ENCODE measurements at places on chromosomes 4 and X.

DNA sequence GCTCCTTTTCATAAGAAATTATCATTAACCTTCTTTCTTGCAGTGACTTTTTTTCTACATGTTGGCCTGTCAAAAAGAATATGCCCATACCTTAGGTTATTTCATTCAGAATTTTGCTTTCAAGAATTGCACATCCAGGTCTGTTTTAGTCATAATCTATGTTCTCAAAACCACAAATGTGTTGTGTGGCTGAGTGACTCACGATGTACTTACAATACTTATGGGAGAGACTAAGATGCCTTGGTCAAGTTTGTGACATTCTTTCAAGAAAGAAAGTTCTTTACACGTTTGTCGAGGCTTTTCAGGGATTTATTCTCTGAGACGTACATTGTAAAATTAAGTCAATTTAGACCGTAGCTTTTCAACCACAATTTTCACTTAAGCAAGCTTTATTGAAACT, 396.7 kb downstream of the FSTL5 start:
- DNase-seq, result no peak

DNA sequence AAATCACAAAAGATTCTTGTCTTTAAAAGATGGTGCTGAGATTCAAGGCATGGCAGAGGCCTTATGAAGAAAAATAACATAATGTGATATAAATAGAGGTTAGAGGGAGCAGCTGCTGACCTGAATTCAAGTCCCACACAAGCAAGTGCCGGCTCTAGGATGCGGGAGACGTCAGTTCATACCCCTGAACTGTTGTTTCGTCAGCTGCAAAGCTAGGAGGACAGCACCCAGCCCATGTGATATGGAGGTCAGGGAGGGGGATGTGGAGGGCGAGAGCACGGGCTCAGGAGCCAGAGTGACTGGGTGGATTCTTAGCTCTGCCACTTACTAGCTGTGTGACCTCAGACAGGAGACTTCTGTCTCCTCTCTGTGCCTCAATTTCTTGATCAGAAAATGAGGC, 77.9 kb downstream of the JAKMIP1 start:
- DNase-seq, result no peak

DNA sequence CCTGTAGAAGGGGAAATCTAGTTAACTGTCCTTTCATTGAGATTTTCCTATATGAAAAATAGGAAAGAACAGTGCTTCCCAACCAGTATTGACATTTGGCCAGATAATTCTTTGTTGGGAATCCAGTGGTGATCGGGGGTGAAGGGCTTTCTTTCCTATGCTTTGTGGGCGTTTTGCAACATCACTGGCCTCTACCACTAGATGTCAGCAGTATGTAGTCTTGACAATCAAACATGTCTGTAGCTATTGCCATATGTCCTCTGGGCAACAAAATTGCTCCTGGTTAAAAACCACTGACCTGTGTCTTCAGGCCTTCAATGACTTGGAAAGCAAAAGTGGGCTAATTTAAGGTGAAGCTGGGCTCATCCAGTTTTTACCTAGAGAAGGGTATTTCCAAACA, 658.5 kb downstream of the DACH2 start:
- DNase-seq, result no peak

- DNase-seq, result no peak
Observed at GRCh38 chr4:6381571-6382123, 90.8 kb downstream of the PPP2R2C start.

DNA sequence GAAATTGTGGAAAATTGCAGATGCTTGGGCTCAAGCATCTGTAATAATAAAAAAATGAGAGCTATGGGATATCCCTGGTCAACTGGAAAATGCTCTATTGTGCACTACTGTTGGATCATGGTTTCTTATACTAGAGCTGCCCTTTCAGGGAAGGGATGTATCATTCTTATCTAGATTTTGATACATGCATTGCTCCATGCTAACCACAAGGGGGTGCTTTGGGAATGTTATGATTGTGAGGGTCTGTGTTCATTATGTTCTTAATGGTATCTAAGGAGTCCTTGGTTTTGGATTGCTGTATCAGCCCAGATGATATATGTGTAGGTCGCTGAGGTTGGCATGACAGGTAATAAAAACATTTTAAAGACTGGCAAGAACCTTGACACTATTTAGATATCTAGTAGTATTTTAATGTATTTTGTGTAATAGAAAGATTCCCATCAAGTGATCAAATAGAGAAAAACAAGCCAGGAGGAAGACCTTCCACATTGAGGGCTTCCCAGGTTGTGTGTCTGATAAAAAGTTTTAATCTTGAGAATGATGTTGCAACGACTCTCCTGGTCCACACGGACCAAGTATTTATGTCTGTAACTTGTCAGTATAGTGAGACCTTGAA, 49.2 kb upstream of the TLR2 start:
- DNase-seq, result no peak

- no peak for DNase-seq
Observed at GRCh38 chr4:148254621-148255343, 187.4 kb downstream of the NR3C2 start.

GRCh38 chr4:17163156-17163771, 264.8 kb upstream of the LDB2 start:
- no peak for DNase-seq

- DNase-seq, result no peak
Observed at GRCh38 chr4:124331781-124332180, 380.8 kb downstream of the ANKRD50 start.

- no peak for DNase-seq
Observed at GRCh38 chr4:27000820-27001219, 140.2 kb downstream of the STIM2 start.

DNA sequence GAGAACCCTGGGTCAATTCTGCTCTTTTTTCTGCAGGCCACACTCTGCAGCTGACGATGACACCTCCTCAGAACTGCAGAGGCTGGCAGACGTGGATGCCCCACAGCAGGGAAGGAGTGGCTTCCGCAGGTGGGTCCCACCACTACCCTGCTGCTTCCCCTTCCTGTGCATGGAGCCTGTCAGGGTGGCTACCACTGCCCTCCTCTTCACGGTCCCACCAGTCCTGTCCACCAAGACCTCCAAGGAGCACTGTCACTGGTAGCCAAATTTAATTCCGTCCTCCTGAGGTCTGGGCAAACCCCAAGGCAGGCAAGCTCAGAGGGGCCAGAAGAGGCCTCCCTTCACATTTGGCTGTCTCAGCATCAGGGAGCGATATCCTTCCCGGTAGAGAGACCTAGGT, 4.2 kb downstream of the CNGA2 start:
- no peak for DNase-seq

- no peak for DNase-seq
Observed at GRCh38 chrX:154661899-154662298, 8.5 kb upstream of the CTAG2 start.

DNA sequence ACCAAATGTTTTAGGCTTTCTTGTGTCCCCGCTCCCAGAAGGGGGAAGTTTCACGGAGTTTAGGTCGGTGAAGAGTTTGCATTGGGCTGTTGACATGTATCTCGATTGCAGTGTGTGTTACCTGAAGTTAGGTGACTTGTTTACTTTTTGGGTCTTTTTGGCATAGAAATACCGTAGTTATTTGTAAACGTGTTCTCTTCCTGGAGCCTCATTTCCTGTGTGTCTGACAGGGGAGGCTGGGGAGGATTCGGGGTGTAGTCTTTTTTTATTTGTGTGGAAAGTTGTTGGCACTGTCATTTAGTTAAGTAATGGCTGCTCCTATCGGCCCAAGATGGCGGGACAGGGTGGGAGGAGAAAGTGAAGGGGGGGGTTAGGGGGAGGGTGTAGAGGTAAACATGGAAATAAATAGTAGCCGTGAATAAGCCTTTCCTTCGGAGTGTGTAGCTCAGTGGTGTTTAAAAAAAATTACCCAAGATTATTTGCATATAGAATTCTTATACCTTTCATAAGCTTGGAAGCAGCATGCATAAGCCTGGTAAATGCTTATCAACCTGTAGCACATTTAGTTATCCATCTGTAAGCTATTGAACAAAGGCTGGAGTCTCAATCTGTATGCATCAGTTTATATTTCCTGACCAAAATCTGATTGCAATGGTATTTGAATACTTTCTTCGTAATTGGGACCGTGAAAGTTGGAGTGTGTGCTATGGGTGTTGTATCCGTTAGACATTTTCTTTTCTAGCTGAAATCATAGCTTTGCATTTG, 1.6 kb downstream of the KDM6A start:
- peak; percentile 10 for DNase-seq

DNA sequence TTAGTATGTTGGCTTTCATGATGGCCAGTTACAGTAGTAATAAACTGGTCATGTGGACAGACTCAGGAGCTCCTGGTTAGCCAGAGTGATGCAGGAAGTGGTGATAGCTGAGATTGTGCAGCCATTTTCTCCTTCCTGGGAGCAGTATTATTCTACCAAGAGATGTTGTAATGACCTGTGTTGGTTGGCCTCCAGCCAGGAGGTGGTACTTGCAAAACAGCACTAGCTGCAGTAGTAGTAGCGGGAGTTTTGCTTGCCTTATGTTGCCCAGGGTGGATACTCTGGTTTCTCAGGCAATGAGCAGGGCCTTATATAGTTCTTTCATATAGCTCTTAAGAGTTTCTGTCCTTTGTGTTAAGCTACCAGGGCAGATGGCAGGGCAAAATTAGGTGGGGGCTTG, 998.8 kb downstream of the GLUD2 start:
- no peak for DNase-seq

- no peak for DNase-seq
Observed at GRCh38 chr4:185464183-185464582, 7.3 kb downstream of the CCDC110 start.

DNA sequence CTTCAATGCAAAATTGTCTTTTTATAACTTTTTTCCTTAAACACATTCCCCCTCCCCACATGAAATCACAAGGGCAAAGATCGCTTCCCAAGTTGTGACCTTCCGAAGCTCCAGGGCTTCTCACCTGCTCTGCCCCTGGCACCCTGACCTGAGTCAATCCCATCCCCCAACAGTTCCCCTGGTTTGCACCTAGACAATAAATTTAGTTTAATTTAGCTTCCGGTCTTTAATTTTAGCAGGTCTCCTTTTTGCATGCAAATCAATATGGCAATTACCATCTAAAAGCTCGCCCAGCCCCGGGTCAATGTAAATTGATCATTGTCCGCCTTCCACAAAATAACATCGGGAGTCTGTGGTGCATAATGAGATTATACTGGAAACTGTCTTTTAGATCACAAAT, 6.8 kb downstream of the BCOR start:
- DNase-seq, result no peak

DNA sequence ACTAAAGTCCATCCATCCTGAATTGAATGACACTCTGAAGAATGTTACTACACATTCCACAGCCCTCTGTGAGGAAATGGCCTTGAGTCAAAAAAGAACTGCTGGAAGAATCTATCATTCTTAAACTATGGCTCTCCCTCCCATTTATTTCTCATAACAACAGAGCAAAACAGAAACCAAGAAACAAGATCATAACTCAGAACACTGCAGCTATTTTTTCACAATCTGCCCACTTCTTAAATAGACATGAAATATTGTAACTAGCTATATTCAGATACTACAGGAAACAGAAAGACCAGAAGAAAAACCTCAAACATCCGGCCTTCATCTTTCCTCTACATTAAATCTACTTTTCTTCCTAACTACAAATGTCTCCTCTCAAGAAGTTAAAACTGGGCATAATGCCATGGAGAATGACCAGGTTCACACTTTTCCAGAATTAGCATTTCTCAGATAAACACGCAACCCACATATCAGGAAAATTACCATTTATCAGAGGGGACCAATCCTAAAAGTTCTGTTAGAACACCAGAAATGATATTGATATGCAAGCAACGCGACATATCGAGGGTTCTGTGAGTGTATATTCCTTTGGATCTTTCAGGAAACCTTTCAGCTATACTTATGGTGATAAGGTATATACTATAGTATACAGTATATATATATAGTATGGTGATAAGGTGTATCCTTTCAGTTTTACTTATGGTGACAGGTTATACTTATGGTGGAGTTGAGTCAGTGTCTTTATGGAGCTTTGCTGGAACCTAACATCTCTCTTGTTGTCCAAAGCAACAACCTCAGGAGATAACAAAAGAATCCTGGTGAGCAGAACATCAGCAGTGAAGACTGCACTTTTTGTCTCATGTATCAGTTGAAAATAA, 60.4 kb upstream of the IRF2 start:
- no peak for DNase-seq

GRCh38 chr4:156194896-156195295, 241.2 kb upstream of the CTSO start:
- no peak for DNase-seq

DNA sequence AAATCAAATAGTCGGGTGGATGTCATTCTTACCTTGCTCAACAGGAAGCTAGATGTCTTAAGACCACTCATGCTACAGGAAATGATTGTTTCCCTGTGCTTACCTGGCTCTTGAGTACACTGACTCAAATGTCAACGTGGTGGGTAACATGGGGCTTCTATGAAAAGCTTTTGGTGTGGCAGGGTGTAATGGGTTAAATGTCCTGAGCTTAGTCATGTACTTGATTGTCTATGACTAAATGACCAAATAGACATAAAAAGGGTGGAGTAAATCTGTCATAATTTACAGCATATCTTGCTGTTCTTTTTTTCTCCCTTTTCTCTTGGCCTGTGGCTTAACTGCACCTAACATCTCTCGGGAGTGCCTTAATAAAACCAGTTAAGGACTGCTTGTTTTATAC, 44.9 kb downstream of the CCNG2 start:
- no peak for DNase-seq

DNA sequence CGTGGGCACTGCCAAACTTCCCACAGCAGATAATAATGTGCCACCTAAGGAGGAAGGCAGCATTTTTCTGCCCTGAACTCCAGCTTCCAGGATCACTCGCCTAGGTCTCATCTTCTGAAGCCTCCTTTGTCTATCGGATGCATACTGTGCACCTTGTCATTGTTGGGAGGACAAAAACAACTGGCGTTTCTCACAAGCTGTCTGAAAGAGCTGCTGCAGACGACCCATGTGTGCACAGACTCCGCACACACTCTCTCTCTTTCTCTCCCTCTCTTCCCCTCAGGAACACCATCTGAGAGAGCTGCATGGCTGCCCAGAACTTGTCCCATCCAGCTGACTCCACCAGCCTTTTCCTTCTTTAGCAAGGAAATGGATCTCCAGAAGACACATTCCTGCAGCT, 83.0 kb downstream of the MAML3 start:
- DNase-seq, result no peak

- DNase-seq, result no peak
Observed at GRCh38 chr4:23881052-23881501, 8.8 kb downstream of the PPARGC1A start.

DNA sequence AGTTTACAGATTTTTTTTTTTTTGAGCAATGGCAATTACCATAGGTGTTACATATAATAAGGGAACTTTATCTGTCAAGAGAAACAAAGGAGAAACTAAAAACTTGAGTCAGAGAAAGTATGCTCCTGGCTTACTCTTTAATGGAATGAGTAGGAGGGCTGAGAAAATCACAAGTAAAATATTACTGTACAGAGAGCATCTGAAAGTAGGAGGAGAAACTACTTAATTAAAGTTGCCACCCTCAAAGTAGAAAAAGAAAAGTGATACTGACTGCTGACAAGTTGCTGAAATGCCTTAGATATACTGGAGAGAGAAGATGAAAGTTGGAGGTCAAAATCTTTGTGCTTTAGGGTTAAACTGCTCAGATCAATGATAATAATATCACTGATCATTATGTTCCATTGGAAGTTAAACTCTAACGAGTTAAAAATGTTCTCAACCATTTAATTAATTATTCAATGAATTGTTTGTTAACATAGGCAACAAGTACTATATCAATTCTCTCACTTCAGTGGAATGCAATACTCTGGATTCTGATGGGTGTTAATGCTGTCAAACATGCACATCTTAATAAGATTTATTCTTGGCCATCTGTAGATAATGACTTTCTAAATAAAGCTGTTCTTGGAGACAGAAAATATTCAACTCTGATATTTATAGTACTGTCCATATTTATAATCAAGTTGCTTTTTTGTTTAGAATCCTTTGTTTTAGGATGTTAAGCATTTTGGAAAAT, 61.2 kb upstream of the CAMK2D start:
- no peak for DNase-seq

GRCh38 chrX:54534271-54534670, 4.3 kb downstream of the GNL3L start:
- no peak for DNase-seq
